Hepatocyte (in vitro differentiated cells): ENCODE measurements at places on chromosomes 11 and 22.

GRCh38 chr11:71248251-71248570 is 4.2 kb downstream of the SHANK2 start:
- no peak for DNase-seq

GRCh38 chr11:7020183-7020917 is at the start of the genes NLRP14 and ZNF214:
Gene NLRP14 (plus strand): TSS chr11:7020479. CDS start chr11:7038587, 18,108 bp downstream.
Gene ZNF214 (minus strand): TSS chr11:7020346. CDS start chr11:7002835, 17,511 bp downstream.
- DNase-seq: peak; percentile 96

GRCh38 chr11:789943-790342 is at the start of gene CEND1:
Gene CEND1 (minus strand): TSS chr11:790090. CDS start chr11:788576, 1,514 bp downstream.
- DNase-seq: no peak

DNA sequence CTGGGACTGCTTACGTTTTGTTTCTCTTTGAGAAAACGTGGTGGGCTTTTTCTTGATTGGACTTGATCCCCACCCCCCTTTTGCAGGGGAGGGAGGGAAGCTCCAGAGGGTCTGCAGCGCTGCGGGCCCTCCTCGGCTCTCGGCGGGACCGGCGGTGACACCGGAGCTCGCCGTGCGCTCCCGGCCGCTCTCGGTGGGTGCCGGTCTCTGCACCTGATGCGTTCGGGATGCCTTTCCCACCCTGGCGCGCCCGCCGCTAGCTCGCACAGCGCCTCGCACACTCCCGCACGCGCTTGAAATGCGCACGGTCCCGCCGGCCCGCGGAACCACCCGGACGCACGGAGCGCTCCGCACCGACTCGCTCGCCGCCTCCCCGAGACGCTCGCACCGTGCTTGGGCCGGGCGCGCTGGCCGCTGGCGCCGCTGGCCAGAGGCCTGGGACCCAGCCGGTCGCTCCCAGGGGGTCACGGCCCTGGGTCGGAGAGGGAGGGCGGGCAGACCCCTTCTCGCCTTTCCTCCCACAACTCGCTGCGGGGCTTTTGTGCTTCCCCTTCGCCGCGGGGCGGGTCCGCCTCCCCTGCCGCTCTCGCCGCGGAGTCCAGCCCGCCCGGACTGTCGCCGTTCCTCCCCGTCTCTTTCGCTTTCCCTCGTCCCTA is 1.0 kb downstream of the ZBTB16 start:
- peak; percentile 66 for DNase-seq

- DNase-seq: no peak
Measured at GRCh38 chr11:70496591-70497535, 98.5 kb downstream of the CTTN start.

DNA sequence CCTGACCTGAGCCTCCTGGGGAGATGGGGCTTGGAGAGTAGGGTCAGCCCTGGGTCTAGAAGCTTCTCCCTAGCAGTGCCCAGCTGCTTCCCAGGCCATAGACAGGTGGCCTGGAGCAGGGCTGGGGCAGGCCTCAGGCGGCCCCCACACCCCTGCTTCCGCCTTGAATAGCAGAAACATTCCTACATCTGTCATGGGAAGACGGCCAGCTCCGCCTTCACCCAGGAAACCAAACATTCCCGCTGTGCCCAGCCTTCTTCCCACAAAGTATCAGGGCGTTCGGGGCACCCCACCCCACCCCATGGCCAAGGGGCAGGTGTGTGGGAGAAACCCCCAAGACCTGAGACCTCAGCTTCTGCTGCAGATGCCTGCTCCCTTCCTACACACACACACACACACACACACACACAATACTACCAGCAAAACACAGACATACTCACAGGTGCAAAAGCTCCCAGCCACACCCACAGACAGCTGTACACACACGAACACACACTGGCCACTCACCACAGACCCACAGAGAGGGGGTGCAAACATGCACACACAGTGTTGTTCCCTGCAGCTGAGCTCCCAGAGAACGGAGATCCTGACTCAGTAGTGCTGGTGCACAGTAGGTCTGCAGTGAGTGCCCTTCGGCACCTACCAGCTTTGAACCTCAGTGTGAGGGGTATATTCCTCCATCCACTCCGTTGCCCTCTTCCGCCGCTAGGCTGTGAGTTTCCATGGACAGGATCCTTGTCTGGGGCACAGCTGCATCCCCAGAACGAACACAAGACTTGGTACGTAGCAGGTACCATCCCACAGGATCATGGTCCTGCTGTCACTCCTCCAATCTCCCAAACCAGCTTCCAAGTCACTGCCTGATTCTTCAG is 37.4 kb downstream of the PDGFB start:
- DNase-seq: no peak

DNA sequence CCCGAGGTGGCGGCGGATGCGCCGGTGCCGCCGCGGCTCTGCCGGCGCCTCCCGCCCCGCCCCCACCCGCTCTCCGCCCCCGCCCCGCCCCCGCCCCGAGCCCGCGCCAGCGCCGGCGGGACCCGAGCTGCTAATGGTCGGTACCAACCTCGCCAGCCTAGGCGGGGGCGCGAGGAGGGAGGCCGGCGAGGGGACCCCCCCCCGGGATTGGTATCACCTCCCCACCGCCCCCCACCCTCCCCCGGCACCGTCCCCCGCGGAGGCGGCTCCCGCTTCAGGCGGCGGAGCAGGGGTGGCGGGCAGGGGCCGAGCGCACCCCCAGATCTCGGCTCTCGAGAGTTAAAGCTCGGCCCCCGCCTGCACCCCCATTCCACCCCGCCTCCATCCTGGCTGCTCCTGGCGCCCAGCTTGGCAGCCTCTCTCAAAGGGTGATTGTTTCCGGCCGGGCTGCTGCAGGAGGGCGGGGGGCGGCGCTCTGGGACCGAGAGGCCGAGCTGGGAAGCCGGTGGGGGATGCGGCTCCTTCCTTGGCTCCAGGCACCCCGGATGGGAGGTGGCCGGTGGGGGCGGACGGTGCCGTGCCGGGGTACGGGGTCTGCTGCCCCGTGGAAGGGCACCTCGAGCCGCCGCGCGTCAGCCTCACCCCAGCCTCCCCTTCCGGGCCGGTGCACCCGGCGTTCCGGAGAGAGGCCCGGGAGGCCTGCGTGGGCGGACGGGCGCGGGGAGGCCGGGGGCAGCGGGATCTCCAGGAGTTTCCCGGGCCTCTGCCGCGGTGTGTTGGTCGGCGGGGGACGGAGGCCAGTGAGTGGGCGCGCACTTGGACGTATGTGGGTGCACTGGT is at the start of gene B3GAT1:
Gene B3GAT1, minus strand, starts transcription at position 40 of the 840 bp plus-strand sequence. CDS start 24,583 bp downstream, outside the sequence.
- DNase-seq: peak; percentile 45

GRCh38 chr11:46237248-46238077 is 40.0 kb upstream of the CREB3L1 start:
- DNase-seq: peak; percentile 80

DNA sequence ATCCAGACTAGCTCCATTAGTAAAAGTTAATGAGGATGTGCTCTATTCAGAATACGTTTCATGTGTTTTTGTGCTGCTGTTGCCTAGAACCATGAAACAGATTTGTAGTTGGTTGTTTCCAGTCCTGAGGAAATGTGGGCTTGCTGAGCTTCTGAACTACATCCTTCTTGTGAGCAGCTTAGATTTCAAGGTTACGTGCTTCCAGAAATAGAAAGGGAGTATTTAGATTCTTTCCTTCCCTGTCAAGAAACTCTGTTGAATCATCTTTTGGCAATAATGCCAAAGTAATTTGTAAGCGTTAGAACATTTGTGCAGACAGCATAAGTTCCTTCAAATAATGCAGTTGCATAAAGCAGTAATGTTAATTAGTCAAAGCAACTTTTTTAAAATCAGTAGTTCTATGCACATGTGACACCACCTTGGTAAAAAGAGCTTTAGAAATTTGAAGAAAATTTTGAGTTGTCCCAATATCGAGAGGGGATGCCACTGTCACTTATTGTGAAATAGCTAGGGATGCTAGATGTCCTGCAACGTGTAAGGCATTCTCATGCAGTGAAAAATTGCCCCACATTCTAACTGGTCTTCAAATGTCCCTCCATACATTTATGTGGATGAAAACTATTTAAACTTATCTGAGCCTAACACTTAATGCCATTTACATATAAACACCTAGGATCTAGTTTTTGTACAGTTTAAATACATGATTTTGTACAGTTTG is 169.6 kb downstream of the ETS1 start:
- no peak for DNase-seq

DNA sequence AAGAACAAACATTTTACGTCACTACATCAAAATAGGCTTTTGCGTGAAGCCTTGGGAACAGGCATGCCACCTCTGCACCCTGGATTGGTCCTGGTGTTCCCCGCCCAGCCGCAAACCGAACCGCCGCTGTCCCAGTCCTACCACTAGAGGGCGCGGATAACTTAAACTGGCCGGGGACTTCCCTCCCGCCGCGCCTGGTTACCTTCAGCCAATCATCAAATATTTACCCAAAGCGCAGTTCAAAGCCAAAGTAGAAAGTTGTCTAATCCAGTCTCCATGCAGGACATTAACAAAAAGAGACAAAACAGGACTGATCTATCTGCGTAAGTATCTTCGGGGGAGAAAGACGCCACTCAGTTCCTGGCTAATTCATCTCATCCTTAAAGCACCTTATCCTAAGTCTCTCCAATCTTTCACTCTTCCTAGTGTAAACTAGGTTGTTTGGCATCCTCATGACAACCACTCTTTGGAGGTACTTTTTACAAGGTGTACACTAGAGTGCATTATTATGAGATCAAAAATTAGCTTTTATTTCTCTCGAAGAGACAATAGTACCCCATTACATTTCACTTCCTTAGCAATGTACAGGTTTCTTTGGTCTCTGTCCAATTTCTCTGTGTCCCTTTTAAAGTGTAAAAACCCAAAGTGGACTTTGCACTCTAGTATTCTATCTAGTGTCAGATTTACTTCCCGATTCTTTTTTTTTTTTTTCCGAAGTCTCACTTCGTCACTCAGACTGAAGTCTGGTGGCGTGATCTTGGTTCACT is 3.9 kb upstream of the CRY2 start:
- DNase-seq: peak; percentile 96

DNA sequence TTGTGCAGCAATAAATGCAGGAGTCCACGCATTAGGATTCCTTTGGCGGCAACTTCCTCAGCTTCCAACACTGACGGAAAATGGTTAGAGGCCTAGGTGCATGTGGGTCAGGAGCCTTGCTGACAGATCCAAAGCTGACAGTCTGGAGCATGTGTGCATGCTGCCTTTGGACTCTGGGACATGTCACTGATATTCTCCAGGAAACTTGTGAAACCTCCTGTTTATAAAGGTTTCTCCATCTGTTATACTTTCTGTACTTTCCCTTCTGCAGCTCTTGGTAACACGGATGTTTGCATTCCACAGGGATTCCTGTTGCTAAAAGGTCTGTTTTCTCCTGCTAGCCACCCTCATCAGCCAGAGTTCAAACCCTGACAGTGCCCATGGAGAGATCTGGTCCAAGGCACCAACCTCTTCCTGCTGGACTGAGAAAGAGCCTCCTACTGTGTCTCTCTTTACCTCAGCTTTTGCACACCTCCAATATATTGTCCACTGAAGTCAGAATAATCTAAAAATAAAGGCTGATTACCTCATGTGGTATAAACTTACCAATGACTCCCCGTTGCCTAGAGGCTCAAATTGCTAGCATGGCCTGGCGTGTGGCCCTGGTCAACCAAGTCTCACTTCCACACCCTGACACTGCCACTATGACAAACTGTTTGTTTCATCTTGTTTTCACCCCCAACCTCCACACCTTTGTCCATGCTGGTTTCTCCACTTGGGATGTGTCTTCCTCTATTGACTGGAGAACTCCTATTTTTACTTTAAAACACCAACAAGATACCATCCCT is 31.1 kb upstream of the LYVE1 start:
- DNase-seq: peak; percentile 46

- no peak for DNase-seq
Measured at GRCh38 chr11:76622493-76623094, 48.0 kb downstream of the LRRC32 start.

DNA sequence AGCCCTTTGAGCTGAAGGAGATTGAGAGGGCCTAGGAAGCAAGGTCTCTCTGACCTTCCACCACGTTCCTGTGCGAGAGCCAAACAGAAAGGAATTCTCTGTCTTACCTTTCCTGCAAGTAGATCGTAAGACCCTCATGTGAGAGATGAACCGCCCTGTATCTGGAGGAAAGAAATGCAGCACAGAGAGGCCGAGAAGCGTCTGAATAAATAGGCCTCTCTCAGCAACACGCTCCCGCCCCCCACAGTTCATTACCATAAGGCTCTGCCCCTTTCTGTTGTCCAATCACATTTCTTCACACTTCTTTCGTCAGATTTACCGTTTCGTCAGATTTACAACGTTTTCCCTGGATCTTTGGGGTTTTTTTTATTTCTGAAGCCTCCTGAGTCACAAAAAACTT is 90.3 kb downstream of the BLID start:
- no peak for DNase-seq

GRCh38 chr11:2387266-2387987 is 10.3 kb downstream of the CD81 start:
- DNase-seq: no peak

- no peak for DNase-seq
Measured at GRCh38 chr11:33997584-33998251, 53.8 kb upstream of the CAPRIN1 start.

DNA sequence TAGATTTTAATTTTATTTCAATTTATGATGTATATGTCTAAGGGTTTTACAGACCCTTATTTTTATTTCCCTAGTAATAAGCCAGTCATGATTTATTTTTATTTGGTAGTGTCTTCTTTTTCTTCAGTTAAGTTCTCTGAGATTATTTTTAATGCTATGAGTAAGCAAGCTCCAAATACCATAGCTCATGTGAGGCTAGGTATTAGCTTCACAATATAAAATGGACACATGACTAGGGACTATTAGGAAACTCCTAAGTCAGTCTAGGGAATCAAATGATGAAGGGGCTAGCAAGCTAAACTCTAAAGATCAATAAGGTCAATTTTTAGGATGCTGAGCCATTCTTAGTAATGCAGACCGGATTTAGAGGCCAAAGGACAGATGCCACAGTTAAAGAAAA is 45.9 kb downstream of the CKAP5 start:
- DNase-seq: no peak

GRCh38 chr11:26018336-26018735 is 313.6 kb upstream of the ANO3 start:
- DNase-seq: no peak

DNA sequence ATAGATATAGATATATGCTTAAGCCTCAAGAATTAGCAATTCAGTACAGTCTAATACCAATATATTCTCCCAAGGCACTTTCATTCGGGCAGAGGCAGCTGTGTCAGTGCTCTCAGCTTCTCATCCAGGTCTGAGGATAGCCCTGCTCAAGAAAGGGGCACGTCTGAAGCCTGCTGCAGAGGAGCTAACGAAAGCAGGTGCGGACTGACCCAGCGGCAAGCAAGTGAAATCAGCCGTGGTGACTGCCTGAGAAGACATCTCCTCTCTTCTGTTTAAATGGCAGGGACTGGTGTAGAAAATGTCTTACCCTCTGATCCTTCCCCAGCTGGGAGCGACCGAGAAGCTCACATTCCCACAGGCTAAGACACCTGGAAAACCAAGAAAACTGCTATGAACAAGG is 468.6 kb downstream of the BRD1 start:
- DNase-seq: no peak

DNA sequence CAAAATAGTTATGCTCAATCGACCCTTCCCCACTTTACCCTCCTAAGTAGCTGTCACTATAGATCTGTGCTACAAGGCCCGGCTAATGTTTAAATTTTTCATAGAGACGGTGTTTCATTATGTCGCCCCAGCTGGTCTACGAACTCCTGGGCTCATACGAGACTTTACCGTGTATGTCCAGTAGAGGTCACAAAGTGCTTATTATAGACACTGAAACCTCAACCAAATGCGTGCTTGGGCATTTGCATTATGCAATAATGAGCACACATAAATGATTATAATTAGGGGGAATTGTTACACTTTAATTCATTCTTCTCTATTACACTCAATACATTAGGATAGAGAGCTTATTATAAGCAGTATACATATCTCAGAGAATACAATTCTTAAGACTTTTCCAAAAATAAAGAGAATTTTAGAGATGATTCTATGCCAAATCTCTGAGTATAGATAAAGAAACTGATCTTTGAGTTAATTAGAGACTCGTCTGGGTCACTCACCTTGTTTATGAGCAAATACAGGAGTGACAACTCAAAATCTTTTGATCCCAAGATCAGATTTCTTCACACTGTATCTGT is 12.5 kb upstream of the MRPL16 start:
- DNase-seq: peak; percentile 73
